Stimulated activated CD4-positive, alpha-beta T cell treated with anti-CD3 and anti-CD28 coated beads, Interleukin-2, amount 100 ng/mL, for 24 hours (primary cell): ENCODE measurements at places on chromosomes 4 and X.

GRCh38 chr4:110309675-110310074 is 111.3 kb upstream of the ELOVL6 start:
- DNase-seq = no peak

DNA sequence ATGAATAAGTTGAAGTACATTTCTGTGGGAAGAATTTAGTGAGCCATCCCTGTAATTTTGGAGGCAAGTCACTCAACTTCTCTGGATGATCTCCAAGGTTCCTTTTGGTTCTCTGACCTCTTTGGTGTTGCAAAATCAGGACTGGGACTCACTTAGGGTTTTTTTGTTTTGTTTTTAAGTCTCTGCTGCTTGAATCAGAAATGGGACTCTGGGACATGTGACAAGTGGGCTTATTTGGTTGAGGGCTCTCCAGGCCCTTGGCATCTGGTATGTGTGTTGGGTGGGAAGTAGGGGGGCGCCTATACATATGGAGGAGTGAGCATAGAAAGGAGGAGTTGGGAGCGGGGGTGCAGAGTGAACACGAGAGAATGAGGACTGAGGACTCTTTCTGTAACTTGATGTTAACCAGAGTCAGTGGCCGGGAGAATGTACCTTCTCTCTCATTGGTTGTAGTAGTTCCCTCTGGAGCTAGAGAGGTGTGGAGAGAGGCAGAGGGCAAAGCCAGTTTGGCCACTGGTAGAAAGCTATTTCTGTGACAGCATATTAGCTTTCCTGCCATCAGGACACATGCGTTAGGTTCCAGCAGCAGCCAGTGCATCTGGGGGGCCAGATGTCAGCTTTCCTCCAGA is 1.9 kb downstream of the ARHGAP10 start:
- DNase-seq = no peak

DNA sequence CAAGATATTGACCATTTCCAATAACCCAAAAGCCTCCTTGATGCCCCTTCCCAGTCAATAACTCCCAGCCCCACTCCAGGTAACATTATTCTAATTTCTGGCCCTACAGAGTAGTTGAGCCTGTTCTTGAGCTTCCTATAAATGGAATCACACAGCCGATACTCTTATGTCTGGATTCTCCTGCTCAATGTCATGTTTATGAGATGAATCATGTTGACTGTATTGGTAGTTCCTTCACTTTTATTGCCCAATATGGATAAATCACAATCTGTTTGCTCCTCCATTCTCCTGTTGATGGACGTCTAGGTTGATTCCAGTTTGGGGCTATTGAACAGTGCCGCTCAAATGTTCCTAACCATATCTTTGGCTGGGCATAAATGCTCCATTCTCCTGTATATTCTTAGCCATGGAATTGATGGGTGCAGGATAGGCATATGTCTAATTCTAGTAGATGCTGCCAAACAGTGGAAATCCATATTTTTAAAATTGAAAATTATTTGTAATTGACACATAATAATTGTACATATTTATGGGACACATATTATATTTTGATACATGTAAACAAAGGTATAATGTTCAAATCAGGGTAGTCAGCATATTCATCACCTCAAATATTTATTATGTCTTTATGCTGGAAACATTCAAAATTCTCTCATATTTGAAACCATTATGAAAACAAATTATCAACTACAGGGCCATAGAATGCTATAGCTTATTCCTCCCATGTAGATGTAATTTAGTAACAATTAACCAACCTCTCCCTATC is 40.5 kb upstream of the SLC2A9 start:
- DNase-seq = no peak

- DNase-seq = no peak
Observed at GRCh38 chr4:168892475-168892874, 117.6 kb downstream of the CBR4 start.

DNA sequence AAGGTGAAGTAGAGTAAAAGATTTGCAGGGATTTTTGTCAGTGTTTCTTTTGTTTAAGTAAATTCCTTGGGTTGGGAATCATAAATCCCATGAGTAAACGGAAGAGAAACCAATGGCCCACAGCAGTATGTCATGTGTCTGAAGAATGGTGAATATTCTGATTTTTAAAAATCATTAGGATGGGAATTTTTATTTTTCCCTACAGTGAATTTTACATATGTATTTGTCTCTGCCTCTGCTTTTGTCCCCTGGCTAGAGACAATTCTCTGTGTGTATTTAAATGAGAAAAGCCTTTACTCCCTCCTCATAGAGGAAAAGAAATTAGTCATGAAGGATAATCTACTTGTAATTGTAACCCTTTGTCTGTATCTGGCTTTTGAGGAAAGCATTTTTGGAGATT is 152.1 kb downstream of the THOC2 start:
- DNase-seq = no peak
